Trophoblast cell (in vitro differentiated cells and primary cell): ENCODE measurements at places on chromosomes 4 and X.

DNA sequence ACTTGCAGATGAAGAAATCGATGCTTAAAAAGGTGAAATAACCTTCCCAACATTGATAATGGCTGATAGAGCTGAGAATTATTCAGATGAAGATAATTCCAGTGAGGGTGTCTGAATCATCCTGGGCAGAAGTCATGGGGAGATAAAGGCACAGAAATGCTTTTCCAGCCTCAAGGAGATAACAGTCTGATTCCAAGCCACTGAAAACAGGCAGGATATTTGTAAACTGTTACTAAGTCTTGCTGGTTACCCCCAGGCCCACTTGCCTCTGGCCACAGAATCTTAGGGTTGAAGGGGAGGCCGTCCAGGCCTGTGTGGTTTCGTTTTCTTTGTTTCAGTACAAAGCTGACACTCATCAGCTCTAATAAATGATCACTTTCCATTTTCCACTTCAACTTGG is 158.5 kb downstream of the SH3KBP1 start:
- DNase-seq = no peak

DNA sequence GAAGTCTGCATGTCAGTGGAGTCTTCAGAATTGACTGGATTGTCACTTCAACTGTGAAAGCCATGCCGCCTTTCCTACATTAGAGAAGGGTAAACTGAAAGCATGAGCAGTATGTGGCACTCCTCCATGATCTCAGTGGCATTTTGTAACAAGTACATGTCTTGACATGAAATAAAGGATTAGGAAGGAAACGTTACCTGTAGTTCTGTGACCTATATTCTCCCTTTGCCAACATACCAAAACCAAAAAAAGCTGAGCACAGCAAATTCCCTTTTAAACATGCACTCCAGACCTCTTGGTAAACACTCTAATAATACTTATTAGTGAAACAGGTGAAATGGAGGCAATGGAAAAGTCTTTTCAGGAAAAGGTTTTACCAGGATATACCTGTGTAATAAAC is 344.2 kb downstream of the GRIA2 start:
- no peak for DNase-seq

DNA sequence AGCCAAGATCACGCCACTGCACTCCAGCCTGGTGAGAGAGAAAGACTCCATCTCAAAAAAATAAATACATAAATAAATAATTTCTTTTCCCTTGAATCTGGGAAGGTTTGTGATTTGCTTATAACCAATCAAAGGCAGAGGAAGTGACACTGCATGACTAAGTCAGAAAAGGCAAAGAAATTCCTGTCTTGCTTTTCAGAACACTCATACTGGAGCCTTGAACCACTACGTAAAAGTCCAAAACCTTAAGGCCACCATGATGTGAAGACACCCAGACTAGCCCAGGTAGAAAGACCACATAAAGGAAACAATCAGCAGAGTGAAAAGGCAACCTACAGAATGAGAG is 36.6 kb downstream of the TMEM156 start:
- DNase-seq = no peak

DNA sequence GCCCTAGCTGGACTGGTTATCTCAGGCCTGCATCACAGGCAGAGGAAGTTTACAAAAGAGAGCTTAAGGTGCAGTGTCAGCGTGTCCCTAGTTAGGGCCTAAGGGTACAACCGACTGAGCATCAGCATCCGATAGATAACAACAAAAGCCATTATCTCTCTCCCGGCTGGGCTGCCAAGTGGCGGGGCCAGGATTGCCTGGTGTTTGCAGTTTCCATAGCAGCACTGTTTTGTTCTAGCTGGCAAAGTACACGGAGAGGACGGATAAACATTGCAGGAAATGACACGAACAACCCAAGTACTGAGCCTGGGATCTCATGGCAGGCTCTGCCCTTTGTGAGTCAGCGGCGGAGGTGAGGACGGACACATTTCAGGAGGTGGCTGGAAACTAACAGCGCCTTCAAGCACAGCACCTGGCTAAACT is 104.7 kb upstream of the NOCT start:
- DNase-seq = peak; percentile 97

- DNase-seq = no peak
Observed at GRCh38 chr4:2348786-2349185, 69.7 kb downstream of the ZFYVE28 start.

DNA sequence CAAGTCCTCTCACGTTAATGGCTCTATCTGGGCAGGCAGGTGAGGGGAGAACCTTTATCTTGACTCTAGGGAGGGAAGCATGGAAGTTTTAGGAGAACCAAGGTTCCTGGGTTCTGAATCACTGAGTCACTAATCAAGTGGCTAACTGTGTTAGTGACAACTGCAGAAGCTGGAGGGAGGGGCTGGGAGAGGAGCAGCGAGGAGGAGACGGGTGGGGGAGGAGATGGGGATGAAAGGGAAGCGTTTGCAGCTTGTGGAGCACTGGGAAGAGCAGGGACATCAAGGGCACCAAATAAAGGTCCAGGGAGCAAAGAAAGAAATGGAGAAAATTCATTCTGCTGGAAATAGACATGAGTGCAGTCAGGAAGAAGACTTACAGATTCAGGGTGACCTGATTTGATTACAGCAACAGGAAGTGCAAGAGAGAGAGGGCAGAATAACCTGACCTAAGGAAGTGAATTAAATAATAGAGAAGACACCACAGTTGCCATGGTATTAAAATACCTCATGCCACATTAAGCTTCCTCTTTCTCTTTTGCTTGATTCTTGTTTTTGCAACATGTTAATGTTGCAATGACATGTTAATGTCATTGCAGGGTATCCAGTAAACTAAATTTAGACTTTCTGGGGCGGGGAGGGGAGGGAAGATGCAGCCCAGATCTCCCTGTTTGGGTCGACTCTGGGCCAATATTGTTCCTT is 4.5 kb upstream of the SETD7 start:
- no peak for DNase-seq

GRCh38 chr4:2803624-2804448 is 11.0 kb downstream of the SH3BP2 start:
- DNase-seq = peak; percentile 73

DNA sequence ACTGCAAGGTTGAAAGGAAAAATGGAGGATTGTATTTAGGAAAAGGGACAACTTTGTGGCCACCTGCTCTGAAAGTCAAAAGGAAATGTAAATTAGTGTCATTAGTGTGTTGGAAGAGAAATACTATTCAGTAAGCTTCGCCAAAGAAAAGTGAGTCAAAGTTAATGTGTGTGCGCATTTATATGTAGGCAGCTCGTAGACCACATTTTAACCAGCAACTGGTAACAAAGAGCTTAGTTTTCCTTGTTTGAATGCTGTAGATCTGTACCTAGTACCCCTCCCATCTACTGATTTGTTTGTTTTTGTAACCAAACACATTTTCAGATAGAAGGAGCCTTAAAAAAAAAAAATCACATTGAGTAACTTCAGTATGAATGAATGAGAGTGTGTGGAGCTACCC is 69.3 kb downstream of the GPAT3 start:
- DNase-seq = no peak

GRCh38 chrX:128436397-128437103 is 384.3 kb upstream of the ACTRT1 start:
- DNase-seq = no peak
